ENCODE measurements at places on chromosomes 3 and 15.

DNA sequence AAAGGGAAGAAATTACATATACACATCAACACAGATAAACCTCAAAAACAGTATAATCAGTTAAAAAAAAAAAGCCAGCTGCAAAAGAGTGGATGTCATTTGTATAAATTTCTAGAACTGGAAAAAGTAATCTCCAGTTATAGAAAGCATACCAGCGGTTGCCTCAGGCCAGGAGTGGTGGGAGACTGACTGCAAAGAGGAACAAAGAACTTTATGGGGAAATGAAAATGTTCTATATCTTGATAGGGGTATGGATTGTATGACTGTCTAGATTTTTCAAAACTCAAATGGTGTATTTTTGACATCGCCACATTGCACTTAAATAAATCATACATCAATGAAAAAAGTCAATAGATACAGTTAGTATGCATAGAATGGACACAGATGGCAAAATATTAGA, 241.6 kb downstream of the SCAPER start:
- DNase-seq, result no peak

- DNase-seq, result peak; percentile 63
These were observed 24.6 kb upstream of the CORO2B start for GRCh38 chr15:68553994-68554720.

- DNase-seq, result no peak
These were observed 31.4 kb downstream of the SETMAR start for GRCh38 chr3:4334548-4334947.

- DNase-seq, result no peak
These were observed 79.6 kb upstream of the CCDC54 start for GRCh38 chr3:107297597-107297996.

DNA sequence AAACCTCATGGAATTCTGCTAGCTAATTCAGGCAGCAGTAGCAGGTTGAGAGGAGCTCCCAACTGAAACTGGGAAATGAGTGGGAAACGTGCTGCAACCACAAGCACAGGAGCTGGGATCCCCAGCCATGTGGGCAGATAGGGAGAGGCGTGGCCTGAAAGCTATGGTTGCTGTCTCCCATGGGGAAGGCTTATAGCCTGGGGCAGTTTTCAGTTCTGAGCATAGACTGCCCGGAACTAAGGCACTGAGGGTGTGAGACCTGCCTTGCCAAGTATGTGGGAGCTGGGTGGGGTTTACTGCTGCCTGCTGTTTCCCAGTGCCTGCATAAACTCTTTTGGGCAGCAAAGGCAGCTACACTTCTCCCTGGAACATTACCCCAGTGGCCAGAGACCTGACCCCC, 229.5 kb downstream of the TUSC7 start:
- no peak for DNase-seq

DNA sequence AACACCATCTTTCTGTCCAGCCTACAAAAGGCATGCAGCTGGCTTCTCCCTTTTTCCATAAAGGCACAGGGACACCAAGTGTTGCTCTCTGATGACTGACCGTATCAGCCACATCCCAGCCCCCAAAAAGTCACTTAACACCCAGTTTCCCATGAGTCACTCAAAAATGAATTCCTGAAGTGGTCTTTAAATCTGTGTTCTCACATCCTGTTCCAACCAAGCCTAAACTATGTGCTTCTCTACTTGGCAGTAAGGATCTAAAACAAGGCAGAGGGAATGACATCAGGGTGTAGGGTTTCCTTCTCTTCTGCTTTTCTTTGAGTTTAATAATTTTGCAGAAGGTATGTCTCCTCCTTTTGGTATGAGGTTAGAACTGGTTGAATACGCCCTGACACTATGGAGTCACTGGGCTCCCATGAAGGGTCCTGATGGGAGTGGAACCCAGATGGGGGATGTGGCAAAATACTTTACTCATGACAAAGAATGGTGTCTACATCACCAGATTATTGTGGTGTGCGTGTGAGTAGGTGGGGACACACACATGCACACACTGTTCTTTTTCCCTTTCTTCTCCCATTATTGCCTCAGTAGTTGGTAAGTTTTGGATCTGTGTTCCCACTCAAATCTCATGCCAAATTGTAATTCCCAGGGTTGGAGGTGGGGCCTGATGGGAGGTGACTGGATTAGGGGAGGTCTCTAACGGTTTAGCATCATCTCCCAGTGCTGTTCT, 35.6 kb upstream of the CCK start:
- no peak for DNase-seq

DNA sequence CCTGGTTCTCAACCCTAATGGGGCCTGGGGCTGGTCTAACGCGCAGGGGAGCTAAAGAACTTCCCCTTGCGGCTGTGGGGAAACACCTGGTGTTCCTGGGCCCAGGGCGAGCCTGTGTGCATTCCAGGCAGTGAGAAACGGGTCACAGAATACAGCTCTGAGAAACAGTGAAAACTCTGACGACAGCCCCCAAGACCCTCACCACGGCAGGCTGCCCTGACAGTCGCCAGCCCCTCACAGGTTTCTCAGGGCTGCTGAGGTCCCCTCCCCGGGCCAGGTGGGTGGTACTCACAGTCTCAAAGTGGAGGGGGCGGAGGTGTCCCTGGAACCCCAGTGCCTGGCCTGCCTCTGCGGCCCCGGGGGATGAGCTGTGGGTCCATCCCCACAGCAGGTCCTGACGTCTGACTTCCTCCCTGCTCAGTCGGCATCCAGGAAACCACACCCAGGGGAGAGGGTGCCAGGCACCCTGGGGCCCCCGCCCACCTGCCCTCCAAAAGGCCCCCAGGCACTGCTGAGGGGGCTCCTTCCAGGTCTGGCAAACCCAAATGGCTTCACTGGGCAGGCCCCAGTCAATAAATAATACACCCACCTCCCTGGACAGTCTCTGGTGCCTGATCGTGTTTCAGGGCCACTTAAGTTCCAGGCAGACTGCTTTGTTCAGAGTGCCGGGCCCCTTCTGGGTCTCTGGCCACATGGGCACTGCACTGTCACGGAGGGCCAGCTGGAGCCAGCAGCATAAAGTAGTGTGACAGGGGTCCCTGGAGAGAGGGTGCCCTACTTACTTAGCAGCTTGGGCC, 57.7 kb downstream of the IQSEC1 start:
- DNase-seq, result no peak

DNA sequence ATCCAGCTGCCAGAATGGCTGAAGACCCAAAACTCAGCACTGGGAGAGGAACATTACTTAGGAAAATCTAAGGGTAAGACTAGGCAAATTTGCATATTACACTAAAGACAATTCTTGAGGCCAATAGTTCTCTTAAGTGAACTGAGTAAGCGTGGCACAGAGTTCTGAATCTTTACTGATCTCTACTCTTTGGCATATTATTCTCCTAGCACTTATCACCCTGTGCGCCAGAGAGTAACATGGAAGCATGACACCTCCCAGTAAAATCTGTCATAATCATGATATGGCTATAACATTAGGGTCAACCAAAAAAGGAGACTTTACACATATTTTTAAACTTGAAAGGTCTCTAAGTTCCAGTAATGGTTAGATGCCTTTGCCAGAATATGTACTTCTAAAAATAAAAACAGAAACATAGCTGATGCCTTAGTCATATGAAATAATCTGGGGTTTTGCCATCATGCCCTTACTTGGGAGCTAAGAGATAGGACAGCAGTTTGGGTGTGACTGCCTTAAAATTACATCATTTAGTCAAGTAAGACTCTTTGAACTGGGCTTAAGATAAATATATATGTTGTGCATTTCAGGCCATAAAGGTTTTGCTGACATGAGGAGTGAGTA, 290.5 kb downstream of the PLCL2 start:
- no peak for DNase-seq

DNA sequence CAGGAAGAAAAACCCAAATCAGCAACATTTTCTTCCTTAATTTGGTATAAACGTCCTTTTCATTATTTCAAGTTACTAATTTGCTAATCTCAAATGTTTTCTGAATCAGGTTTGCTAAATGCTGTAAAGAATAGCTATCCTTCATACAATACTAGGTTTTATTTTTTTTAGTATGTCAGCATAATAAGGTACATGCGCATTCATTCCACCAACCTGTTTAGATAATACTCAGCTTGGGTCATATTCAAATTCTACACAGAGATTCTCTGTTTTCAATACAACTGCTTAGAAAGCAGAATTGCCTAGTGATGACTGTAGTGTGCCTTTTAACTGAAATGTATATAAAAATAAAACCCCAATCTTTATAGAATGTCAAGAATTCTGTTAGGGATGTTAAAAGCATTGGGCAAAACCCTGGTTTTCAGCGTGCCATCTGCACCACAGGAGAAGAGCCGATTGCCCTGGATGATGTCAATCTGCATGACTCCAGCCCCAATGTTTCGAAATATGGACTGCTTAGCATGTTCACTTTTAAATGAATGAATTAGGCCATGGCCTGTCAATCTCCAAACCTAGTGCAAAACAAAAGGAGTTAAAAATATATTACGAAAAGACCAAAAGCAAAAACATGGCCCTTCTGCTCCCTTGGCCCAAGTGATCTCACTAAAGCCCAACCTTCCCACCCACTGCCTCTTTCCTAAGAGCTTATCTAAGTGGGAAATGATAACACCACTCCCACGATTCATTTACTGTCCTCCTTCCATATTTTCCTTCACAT, 107.4 kb downstream of the GLDN start:
- no peak for DNase-seq

GRCh38 chr15:75835990-75836958, 7.0 kb upstream of the UBE2Q2 start:
- DNase-seq, result no peak
